ENCODE measurements at places on chromosomes 7 and 10.

- DNase-seq = no peak
Observed at GRCh38 chr10:76433161-76434005, 1002.0 kb downstream of the LRMDA start.

DNA sequence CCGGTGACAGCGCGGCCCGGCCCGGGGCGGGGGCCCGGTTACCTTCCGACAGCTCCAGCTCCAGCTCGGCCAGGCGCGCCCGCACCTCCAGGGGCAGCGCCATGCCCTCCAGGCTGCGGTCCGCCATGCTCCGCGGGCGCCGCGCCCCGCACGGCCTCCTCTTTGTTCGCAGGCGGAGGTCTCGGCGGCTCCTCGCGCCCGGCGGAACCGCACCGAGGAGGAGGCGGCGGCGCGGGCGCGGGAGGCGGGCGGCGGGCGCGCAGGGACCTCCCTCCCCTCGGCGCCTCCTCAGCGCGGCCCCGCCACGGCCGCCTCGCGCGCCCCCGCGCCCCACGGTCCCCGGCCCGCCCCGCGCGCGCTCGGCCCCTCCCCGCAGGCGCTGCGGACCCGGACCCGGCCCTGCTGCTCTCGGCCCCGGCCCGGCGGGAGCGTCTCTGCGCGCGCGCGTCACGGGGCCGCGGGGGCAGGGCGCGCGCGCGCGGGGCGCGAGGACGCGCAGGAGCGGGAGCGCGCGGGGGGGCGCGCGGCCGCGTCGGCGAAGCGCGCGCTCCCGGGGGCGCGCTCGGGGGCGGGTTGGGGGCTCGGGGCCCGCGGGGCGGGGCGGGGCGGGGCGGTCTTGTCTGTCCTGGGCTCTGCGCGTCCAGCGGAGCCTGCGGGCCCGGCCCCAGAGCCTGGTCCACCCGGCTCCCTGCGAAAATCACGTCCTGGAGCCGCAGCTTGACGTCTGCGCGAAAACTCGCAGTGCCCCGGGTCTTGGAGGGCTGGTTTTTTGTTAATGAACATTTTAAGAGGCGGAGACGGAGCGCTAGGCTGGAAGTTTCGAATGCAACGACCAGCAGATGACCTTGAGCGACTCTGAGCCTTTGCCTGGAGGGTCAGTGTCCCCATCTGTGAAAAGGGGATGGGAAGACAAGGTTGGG lies at the start of gene DIP2C:
Gene DIP2C (minus strand): TSS at position 217 of the 920 bp plus-strand sequence. CDS start 90 bp downstream, at position 127.
- DNase-seq = peak; percentile 26

- DNase-seq = no peak
Observed at GRCh38 chr7:92603089-92603445, 12.9 kb upstream of the FAM133B start.

DNA sequence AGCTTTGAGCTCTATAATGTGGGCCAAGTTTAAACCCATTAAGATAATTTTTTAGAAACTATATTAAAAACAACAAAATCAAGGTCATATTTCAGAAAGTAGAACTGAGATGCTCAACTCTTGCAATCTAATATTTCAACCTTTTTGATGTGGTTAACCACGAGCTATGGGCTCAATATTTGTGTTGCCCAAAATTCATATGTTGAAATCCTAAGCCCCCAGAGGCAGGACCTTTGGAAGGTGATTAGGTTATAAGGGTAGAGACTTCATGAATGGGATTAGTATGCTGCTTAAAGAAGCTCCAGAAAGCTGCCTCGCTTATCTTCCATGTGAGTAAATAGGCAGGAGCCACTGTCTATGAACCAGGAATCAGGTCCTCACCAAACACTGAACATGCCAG lies 284.4 kb downstream of the CRPPA start:
- no peak for DNase-seq

GRCh38 chr7:122528879-122529481 lies 169.9 kb downstream of the RNF133 start:
- DNase-seq = peak; percentile 19

- DNase-seq = no peak
Observed at GRCh38 chr10:5480162-5480941, 19.0 kb downstream of the CALML5 start.

- no peak for DNase-seq
Observed at GRCh38 chr10:28684986-28685580, 7.8 kb downstream of the BAMBI start.

DNA sequence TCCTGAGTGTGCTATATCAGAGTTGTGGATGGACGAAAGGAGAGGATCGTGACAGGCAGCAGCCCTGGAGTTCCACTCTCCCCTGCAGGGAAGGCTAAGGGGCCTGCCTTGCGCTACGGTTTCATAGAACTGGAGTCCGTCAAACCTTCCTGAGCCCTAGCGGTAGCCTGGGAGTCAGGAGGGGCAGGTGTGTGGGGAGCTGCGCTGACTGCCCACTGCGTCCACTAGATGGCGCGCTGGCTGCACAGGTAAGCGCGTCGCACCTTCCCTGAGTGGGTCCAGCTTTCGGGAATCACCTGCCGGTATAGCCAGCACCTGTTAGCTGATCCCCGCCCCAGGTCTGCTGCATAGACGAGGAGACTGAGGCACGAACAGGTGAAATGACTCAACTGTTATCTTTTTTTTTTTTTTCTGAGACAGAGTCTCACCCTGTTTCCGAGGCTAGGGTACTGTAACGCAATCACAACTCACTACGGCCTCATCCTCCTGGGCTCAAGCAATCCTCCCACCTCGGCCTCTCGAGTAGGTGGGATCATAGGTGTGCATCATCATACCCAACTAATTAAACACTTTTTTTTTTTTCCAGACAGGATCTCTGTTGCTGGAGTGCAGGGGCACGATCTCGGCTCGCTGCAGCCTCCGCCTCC lies 20.2 kb upstream of the BAIAP2L1 start:
- DNase-seq = peak; percentile 82

- no peak for DNase-seq
Observed at GRCh38 chr10:6059506-6059905, 2.7 kb downstream of the IL2RA start.

- no peak for DNase-seq
Observed at GRCh38 chr10:122348935-122349361, 25.6 kb upstream of the PLEKHA1 start.

DNA sequence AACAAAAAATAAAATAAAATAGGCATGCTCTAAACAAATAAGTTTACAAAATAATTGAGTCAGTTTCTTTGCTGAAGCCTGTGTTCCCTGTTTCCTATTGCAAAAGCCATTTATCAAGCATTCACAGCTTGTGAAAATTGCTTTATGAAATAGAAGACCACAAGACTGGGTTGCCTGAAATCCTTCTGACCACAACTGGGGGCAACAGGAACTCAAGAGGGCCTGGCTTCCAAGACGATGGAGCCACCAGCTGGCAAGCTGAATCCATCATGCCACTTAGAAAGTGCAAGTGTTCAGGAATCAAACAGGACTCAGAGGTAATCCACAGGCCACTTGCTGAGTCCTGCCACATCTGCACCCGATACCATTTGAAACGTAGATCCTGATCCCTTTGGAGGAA lies 752 bp upstream of the ABCA13 start:
- no peak for DNase-seq

DNA sequence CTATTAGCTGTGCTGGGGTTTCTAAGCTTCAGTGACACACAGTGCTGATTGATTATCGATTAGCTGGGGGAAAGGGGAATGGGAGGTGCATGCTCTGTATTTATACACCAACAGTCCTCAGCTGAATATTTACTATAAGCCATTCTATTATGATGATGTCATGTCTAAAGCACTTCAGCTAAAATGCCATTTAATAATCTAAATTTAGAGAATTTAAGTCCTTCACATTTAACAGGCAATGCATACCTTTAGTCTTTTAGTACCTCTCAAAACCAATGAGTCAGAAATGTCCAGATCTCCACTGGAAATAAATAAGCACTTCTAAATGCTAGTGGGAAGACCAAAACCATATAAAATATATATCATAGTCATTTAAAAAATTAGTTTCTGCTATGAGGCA lies 24.6 kb downstream of the RPP38 start:
- DNase-seq = no peak

DNA sequence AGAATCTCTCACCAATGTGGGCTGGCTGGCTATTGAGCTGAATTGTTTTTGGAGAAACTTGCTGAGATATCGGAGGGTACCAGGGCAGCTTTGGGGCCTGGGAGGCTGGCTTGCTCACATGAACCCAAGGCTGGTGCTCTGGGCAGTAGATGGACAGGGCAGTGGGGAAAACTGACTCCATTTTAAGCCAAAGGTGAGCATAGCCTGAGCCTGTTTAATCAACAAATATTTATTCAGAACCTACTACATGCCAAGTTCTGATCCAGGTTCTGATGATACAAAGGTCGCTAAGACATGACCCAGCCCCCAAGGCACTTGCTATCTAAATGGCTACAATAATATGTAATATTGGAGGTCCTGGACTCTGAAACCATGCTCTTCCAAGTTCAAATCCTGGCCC lies 86.6 kb downstream of the BUB3 start:
- DNase-seq = no peak

- DNase-seq = no peak
Observed at GRCh38 chr10:21475393-21475792, 50.1 kb downstream of the SKIDA1 start.

DNA sequence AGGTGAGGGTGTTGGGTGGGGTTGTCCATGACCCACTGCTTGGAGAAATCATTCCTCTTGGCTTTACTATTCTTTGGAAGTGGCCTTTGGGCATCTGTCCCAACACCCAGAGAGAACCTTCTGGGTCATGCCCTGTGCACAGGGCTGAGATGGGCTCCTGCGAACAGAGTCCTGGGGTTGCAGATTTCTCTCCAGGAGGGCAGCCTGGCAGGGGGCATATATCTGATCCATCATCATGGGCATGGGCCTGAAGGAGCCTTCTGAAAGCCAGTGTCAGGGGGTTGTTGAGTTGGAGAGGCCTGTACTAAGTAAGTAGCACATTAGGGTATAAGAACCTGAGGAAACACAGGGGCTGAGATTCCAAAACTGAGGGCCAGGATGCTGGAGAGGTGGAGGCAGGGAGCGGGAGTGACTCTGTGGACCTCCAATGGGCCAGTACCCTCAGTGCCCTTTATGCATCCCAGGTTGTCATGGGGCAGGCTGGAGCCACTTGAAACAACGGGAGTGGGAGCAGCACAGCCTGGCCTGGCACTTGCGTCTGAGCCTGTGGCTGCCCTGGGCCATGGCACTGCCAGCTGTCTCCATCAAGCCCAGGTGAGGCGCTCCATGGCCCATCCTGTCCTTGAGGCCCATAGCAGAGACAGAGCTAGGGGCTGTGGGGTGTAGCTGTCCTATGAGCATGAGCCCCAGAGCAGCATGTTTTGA lies 203.7 kb downstream of the GRID1 start:
- DNase-seq = no peak

- DNase-seq = no peak
Observed at GRCh38 chr10:114432566-114433093, 28.3 kb upstream of the AFAP1L2 start.

DNA sequence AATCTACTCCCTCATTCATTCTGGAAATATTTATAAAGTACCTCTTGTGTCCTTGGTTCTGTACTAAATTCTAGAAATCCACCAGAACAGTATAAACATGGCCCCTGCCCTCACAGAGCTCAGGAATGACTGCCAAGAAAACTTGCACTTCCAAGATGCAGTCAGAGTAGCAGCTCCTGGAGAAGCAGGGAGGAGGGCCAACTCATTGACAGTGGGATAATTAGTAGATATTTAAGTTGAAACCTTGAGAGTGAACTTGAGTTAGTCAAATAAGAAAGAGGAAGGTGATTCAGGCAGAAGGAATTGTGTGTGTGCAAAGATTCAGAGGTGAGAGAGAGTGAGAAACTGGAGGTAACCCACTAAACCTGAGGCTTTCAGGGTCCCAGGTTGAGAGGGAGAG lies 182.2 kb upstream of the INHBA start:
- DNase-seq = no peak

GRCh38 chr7:30231271-30231670 lies 53.1 kb upstream of the ZNRF2 start:
- no peak for DNase-seq

- no peak for DNase-seq
Observed at GRCh38 chr10:8544057-8544380, 489.5 kb downstream of the GATA3 start.

GRCh38 chr10:125951290-125951689 lies 54.9 kb downstream of the FANK1 start:
- no peak for DNase-seq

- no peak for DNase-seq
Observed at GRCh38 chr7:130022115-130022514, 29.1 kb downstream of the ZC3HC1 start.

GRCh38 chr10:129958148-129958628 lies 5.9 kb downstream of the EBF3 start:
- DNase-seq = no peak

- DNase-seq = no peak
Observed at GRCh38 chr10:100731407-100732240, 13.8 kb upstream of the PAX2 start.

DNA sequence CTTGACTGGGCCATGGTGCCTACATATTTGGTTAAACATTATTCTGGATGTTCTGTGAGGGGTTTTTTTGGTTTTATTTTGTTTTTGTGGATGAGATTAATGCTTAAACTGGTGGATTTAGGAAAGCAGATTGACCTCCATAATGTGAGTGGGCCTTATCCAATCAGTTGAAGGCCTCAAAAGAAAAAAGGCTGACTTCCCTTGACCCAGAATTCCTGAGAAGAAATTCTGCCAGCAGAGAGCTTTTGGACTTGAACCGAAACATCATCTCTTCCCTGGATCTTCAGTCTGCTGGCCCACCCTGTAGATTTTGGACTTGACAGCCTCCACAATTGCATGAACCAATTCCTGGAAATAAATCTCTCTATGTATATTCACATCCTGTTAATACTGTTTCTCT lies 94.4 kb downstream of the ADRA2A start:
- no peak for DNase-seq

- peak; percentile 35 for DNase-seq
Observed at GRCh38 chr7:43679210-43680068, 49.9 kb downstream of the COA1 start.

DNA sequence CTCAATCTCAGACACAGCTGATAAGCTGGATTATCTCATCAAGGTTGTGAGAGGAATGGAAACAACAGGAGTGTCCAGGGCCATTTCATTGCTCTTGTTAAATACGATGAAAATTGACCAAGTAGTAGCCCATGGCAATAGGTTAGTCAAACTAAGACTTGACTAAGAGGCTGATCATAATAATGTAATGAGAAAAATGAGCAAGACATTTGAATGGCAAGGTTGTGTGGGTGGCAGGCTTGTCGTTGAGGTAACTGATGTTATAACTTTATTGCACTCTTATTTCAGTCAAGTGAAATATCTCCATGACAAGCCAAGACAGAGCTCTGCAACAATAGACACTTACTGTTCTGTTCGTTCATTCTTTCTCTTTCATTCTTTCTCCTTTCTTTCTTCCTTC lies 532.0 kb downstream of the GATA3 start:
- no peak for DNase-seq

GRCh38 chr10:88565072-88565471 lies 18.0 kb downstream of the RNLS start:
- DNase-seq = peak; percentile 24
